ENCODE measurements at places on chromosomes 12 and 14. TPM values are rescaled to one million over a fixed set of nuclear protein-coding genes. Genes with fewer than 3 reads are reported as not detected.
A peak's percentile ranks its signal among the peaks of the same experiment; 100 is the strongest.

GRCh38 chr14:71970272-71970671 is 38.0 kb downstream of the RGS6 start:
- DNase-seq = no peak

DNA sequence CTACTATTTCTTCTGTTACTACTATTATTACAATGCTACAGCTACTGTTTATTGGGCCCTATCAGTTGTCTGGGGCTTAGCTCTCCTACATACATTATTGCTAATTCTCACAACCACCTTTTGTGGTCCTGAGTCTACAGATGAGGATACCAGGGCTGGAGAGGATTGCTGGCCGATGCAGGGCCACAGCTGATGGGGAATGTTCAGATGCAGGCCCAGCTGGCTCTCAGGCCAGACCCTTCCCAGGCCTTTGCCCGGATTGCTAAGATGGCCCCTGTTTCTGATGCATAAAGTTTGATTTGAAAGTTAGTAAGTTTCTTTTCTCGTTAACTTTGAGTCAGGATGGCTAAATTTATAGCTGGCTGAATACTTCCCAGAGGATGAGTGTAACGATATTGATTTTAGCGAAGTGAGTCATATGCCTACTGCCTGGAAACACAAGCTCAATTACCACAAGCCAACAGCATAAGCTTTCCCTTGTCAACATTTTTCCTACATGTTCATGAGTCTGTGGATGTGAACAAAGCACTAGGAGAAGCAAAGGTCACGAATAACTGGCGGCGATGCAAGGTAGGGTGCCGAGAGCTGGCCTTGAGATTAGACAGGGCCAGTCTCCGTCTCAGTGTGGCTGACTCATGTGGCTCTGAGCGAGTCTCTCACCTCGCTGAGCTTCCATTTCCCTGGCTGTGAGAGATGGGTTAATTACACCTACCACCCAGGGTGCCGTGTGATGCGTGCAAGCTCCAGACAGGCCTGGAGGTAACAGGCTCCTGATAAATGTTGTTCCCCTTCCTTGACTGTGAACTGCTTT is 111.0 kb downstream of the BEGAIN start:
- no peak for DNase-seq

DNA sequence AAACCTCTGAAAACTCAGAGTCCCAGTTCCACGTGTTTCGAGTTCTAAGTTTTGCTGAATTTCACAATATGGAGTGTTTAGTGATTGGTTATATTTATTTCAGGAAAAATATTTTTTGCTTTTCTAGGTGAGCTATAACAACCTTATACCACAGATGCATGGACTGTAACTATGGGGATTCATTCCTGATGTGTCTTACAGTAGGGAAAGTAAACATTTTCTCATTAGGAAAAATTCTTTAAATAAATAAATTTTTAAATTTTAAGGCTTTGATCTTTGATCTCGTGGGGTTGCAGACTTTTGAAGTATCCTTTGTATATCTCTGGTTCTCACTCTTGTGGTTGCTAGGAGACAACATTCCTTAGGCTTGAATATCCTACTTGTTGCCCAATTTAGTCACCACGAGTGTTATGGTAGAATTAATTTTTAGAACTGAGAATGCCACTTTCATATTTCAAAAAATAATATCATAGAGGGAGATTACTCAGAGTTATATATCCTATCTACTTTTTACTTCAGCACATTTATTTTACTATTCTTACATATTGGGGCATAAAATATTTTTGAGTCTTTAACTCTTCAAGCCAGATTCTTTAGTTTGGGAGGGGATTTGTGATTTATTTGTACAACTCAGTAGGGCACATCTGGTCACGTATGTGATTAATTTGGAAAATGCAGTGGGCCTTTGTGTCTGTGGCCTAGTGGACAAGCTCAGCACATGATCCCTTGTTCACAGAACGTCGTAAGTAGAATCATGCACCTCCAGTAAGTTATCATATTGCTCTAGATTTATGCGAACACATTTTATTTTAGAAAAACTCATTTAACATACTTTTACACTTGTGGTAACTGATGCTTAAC is 224.0 kb downstream of the TTC6 start:
- no peak for DNase-seq

GRCh38 chr12:10612984-10613348 is 443 bp downstream of the MAGOHB start:
- DNase-seq = no peak

DNA sequence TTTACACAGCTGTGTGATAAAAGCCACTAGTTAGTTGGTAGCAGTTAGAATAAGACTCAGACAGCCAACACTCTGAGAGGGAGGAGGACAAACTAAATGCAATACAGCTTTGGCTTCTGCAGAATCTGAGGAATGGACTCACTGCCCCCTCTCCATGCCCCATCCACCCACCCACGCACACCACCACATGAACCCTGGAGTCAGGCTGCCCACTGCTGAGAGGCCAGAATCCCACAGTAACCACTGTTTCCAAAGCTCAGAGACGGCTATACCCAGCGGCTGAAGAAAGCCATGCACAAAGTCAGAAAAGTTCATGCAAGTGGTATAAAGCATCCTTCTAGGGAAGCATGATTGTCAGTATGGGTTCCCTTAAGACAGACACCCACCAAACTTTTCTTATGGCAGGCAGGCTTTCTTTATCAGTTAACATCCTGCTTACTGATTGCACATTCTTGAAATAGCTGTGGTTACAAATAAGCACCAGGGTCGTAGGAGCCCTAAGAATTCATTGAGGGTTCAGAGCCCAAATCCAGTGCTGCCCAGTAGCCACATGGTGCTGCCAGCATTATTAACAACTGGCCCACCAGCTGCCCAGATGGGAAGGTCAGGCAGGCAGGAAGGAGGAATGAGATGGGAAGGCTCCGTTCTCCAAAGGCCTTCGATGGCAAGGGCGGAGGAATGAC is 61.5 kb downstream of the NT5DC3 start:
- no peak for DNase-seq

GRCh38 chr12:16385782-16386646 is 38.6 kb downstream of the MGST1 start:
- DNase-seq = peak; percentile 72

- no peak for DNase-seq
Measured at GRCh38 chr14:78254911-78255461, 84.8 kb downstream of the NRXN3 start.

DNA sequence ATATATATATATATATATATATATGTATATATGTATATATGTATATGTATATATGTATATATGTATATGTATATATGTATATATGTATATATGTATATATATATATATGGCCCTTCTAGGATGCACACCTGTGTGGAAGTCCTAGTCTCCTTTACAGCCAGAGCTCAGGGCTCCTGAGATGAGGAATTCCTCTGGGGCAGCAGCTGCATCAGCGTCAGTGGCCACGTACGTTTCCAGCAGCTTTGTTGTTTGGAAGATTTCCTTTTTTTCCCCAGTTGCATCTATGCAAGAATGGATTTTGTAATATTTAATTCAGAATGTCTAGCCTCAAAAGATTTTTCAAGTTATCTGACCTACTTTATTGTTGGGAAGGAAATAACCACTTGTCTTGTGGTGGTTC is 68.6 kb downstream of the TNFAIP2 start:
- no peak for DNase-seq

- no peak for DNase-seq
Measured at GRCh38 chr12:130573235-130573634, 142.9 kb downstream of the RIMBP2 start.

GRCh38 chr12:53948650-53949593 is 5.8 kb upstream of the HOXC12 start:
- no peak for DNase-seq

DNA sequence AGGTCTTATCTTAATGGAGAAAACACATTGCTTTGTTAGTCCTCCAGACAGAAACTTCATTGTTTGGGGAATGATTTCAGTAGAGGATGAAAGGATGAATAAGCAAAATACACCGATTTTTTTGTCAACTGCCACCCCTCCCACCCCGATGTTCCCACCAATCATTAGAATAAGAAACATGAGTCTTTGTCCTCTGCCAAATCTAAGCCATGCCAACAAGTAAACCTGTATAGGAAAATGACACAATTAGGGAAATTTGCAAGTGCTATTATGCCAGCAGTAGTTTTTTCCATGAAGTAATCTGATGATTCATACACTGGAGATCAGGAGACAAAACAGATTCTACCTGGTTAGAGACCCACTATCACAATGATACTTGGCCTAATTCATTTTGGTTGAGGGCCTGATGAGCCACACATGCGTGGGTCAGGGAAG is 35.9 kb downstream of the FLRT2 start:
- DNase-seq = peak; percentile 30

DNA sequence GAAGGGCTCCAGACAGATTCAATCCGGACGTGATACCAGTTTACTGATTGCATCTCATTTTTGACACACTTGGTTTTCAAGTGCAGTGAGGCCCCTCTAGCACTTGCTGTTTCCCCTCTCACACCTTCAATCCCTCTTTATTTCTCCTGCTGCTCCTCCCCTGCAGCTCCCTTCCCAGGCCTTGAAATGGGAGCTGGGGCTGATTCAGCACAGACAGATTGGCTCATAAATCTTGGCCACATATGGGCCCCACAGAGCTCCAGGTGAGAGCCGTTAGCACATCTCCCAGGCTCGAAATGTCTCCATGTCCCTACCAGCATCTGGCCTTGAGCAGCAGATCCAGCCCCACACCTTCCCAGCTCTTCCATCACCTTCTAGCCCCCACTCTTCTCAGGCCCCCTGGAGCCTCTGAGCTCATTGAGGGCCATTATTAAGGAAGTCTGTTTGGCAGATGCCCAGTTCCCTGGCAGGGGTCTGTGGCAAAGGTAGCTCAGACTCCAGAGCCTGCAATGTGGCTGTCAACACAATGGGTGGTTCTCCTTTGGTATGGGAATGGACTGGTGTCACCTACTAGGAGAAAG is 220.3 kb upstream of the FKBP4 start:
- no peak for DNase-seq

GRCh38 chr12:30794591-30795409 is 40.0 kb upstream of the CAPRIN2 start:
- DNase-seq = no peak

- peak; percentile 73 for DNase-seq
Measured at GRCh38 chr14:72291908-72292688, 359.9 kb downstream of the RGS6 start.

GRCh38 chr14:58002618-58003017 is 136.7 kb upstream of the SLC35F4 start:
- DNase-seq = no peak

DNA sequence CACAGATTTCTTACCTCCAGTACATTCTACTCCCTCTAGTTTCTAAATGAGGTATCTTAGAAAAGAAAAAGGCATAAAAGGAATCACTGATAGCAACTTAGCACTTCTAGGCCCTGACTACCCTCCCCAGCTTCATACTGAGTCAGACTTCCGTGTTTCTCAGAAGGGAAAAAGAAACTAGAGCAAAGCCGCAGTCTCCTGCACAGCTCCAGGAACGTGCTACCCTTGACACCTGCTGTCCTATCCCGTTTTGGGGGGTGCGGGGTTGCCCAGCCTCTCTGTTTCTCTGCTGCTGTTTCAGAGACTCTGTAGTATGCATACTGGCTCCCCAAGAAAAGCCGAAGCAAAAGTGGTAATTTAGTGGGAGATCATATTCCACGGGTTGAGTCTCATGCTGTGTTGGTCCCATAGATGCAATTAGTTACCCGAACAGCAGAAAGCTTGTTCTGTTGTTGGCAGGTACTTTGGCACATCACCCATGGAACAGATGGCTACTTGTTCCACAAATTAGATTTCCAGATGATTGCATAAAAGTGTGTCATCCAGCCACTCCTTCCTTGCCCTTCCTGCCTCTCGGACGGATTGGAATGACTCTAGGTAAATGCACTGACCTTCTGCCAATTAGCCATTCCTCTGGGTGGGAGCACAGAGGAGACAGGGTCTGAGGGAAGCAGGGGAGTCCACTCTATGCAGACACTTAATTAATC is 438.1 kb downstream of the FUT8 start:
- peak; percentile 12 for DNase-seq

GRCh38 chr14:63992858-63993257 is 140.1 kb downstream of the SYNE2 start:
- DNase-seq = no peak

- DNase-seq = peak; percentile 50
Measured at GRCh38 chr12:50104417-50105366, 884 bp downstream of the GPD1 start.

DNA sequence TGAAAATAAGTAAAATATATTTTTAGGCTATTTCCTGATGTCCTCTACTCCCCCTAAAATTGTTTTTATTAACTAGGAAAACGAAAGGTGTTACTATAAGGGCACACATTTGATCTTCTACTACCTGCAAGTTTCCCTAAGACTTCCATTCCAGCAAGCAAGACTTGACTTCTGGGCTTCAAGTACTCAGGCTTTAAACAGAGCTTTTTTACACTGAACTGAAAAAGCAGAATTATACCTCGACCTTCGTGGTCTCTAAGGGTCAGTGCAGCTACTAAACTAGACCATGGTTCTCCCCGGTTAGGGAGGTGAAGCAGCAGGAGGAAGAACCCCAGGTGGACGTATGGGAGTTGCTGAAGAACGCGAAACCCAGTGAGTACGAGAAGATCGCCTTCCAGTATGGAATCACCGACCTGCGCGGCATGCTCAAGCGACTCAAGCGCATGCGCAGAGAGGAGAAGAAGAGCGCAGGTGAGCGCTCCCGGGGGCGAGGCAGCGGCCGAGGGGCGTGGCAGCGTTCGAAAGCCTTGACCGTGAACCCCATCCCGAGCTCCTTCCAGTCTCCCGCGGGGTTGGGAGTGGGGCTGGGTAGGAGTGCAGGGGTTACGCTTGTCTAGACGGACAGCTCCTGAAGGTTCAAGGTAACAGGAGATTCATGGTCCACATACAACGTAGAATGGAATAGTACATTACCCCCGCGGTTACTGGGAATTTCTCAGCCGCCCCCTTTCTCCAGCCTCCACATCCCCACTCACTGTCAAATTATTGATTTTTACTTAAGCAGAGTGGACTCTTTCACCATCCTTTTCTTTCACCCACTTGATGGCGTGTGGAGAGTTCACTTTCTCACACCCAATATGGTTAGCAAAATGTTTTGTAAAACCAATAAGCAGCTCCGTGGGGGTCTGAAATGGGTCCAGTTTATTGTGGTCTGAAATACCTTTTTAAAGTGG is 47.6 kb downstream of the MYBPC1 start:
- DNase-seq = no peak

The GALNT4 gene
- 2.3 TPM for polyA plus RNA-seq

The TNFRSF1A gene
- 86.3 TPM for polyA plus RNA-seq

The ABCC9 gene
- polyA plus RNA-seq = 84.5 TPM

The OSGEP gene
- polyA plus RNA-seq = 41.9 TPM

The TGFB3 gene
- polyA plus RNA-seq = 86.8 TPM

The VCPKMT gene
- 9.9 TPM for polyA plus RNA-seq

The CTSG gene
- 1.6 TPM for polyA plus RNA-seq

The CEBPE gene
- not detected for polyA plus RNA-seq

The KRT2 gene
- polyA plus RNA-seq = 0.08 TPM

Data from hindlimb muscle (tissue), 1 donor.